T-helper 2 cell treated with Interferon-gamma antibody and Interleukin-4, amounts not matched to agents 100 ng/mL and 5 ng/mL, for 36 hours (primary cell): ENCODE measurements at places on chromosomes 13 and 19. TPM values are rescaled to one million over a fixed set of nuclear protein-coding genes. Genes with fewer than 3 reads are reported as not detected.

NMRK2 gene
- not detected in 2 replicates for total RNA-seq

DACH1 gene
- 0.05 TPM in 1 of 2 replicates, not detected in the other for total RNA-seq

ITGBL1 gene
- not detected in 2 replicates for total RNA-seq

PGLYRP1 gene
- total RNA-seq = not detected in 2 replicates

VSTM2B gene
- total RNA-seq = not detected in 2 replicates

MEIS3 gene
- total RNA-seq = 0.20 TPM in 1 of 2 replicates, not detected in the other

PGLYRP2 gene
- not detected in 2 replicates for total RNA-seq

TBC1D4 gene
- total RNA-seq = 23.3 and 24.8 TPM in 2 replicates

PEX11G gene
- 0.45 and 0.57 TPM in 2 replicates for total RNA-seq

COL5A3 gene
- total RNA-seq = not detected in 2 replicates
